ENCODE measurements at places on chromosomes 6 and 20.

DNA sequence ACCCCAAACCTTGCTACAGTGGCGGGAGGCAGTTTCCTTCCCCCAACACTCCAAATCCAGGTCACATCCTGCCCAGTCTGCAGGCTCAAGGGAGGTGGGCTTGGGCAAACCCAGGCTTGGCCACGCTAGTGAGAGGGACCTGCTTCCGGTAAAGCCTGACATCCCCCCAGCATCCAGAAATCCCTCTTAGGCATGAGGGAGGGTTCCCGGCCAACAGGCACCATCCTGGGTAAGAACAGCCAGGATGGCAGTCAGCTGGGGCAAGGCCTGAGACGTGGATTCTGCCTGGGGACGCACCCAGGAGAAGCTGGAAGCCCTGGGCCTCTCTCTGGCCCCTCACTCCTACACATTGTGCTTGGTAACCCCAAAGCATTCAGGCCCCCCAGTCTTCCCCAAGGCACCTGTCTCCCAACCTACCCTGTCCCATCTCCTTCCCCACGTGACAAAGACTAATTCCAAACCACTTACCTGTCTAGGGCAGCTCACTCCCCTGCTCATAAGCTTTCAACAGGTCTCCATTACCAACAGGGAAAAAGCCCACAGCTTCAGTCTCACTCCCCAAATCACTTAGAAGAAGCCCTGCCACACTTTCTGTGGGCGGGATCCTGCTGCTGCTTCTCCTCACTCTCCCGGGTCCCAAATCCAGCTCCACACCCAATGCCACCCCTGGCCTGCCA is 2.1 kb downstream of the C20orf144 start:
- DNase-seq, result no peak

- no peak for DNase-seq
Observed at GRCh38 chr6:109747221-109747620, 56.1 kb downstream of the FIG4 start.

DNA sequence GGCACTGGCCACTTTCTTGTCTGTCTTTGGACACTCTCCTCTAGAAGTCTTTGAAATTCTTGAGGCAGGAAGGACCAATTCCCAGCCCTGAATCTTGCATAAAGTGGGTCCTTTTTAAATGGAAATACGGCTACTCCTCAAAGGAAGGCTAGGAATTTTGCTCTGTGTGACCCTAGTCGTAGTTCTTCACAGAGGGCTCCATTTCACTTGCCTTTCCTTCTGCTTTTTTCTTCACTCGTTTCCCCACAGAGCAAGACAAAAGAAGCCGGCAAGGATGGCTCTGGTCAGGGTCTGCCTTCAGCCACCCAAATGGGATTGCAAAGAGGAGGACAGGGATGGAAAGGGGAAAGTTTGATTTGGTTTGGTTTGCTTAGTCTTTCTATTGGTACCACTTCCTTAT is 25.8 kb downstream of the HLA-E start:
- no peak for DNase-seq

DNA sequence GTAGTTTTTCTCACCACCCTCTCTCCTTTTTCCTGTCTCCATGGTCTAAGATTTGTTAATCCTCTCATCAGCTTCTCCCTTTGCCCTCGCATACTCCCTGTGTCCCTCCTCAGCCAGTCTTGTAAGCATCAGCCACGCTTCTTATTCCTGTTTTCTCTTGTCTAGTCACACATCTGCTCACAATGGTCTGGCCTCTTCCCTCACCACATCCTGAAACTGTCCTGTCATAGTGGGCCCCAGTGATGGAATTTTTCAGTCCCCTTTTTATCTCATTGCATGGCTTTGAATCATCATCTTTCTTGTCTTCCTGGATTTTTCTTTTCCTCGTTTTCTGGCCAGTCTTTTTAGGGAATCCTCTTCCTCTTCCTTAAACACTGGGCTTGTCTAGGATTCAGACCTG is 57.2 kb downstream of the GFRA4 start:
- DNase-seq, result no peak

GRCh38 chr6:139355172-139355571 is 19.3 kb downstream of the CITED2 start:
- no peak for DNase-seq

- no peak for DNase-seq
Observed at GRCh38 chr6:83260577-83260976, 67.4 kb downstream of the RWDD2A start.

DNA sequence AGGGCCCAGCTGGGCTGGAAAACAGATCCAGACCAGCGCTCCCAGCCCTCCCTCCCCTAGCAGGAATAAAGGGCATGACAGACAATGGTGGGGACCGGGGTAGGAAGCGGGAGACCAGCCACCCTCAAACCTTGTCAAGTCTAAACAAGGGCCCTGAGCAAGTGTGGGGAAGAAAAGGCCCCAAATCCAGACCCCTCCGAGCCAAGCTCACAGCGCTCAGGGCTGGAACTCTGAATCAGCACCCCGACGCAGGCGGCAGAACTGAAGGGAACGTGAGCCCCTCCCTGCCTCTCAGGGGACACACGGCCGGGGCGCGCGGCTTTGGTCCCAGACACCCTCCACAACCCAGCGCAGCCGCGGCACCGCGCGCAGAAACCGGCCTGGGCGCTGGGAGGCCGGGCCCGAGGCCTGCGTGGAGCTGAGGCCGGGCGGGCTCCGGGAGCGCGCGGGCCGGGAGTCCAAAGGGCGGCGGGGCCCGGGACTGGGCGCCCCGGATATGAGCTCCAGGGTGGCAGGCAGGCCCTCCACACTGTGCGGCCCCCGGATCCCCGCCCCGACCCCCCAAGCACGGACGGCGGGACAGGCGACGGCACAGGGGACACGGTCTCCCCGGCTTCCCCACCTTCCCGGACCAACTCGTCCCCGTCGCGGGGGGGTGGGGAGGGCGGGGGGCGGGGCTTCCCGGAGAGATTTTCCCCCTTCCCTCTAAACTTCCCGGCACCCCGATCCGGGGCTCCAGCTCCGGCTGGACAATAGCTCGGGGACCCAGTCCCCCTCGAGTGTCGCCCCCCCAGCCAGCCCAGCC is 641 bp downstream of the TEAD3 start:
- DNase-seq, result no peak

DNA sequence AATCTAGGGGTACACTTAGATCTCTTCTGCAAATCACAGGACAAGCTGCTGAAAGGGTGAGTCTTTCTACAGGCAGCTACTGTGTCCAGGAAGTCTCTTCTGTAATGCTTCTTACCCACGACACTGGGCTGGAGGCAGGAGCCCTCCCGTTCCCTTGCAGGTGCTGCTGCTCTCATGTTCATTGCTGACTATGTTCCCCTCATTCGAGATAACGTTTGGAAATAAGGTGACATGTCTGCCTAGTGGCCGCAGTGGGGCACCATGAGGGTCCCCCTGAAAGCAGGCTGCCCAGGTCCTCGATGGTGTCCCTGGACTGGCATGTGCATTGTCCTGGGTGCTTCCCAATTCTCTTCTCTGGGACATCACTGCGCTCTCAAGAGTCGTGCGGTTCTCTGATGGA is 74.7 kb downstream of the SYNJ2 start:
- DNase-seq, result no peak

DNA sequence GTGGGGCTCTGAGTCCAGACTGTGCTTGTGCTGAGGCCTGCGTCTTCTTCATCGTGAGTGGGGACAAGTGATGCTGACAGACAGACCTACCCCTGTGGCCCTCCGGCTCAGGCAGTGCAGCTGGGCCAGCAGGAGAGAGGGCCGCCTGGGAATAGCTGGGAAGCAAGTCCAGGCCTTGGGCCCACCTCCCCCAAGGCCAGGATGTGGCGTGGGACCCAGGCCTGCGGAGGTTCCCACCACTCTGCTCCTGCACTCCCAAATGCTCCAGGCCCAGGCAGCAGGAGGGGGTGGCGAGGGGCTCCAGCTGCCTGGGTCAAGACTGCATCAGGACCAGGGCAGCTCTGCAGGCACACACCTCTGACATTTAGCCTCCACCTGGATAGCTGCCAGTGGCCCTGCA is 38.3 kb downstream of the DAAM2 start:
- no peak for DNase-seq

GRCh38 chr6:37985355-37985754 is 165.8 kb downstream of the ZFAND3 start:
- DNase-seq, result no peak

GRCh38 chr6:350371-350770 is 41.2 kb upstream of the IRF4 start:
- DNase-seq, result no peak

- peak; percentile 9 for DNase-seq
Observed at GRCh38 chr6:75210885-75211739, 5.3 kb upstream of the COL12A1 start.

- DNase-seq, result no peak
Observed at GRCh38 chr6:79872303-79872702, 75.0 kb downstream of the ELOVL4 start.

DNA sequence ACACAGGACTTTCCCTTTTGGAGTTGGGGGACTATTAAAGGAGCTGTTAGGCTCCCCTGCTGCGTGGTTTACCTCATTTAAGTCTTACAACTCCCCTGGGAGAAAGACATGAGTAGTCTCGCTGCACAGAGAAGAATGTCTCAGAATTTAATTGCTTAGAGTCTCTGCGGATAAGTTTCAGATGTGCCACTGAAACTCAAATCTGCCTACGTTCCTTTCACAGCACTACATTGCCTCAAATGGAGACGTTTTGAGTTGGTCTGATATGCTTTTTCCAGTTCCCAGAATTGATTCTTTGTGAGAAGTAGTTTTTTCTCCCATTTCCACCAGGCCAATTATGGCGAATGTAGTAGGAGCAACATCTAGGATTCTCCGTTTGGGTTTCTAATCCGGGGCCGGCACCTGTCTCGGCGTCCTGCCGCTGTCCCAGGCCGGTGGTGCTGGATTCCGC is 532 bp upstream of the SLC35F1 start:
- no peak for DNase-seq

- no peak for DNase-seq
Observed at GRCh38 chr6:146700078-146700686, 101.4 kb downstream of the ADGB start.

DNA sequence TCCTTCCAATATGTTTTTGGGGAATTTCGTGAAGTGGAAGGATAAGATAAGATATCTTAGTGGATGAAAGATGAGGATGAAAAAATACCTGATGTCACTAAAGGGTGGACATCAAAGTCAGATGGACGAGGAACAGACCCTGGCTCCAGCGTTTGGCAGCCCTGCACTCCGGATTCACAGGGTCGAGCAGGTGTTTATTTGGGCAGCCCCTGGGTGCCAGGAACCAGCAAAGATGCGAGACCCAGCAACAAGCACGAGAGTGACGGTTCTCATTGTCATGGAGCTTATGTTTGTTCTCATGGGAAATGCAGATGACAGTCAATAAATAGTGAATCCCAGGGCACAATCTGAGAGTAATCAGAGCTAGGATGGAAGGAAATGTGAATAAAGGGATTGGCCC is 131.1 kb downstream of the PHACTR3 start:
- DNase-seq, result no peak

DNA sequence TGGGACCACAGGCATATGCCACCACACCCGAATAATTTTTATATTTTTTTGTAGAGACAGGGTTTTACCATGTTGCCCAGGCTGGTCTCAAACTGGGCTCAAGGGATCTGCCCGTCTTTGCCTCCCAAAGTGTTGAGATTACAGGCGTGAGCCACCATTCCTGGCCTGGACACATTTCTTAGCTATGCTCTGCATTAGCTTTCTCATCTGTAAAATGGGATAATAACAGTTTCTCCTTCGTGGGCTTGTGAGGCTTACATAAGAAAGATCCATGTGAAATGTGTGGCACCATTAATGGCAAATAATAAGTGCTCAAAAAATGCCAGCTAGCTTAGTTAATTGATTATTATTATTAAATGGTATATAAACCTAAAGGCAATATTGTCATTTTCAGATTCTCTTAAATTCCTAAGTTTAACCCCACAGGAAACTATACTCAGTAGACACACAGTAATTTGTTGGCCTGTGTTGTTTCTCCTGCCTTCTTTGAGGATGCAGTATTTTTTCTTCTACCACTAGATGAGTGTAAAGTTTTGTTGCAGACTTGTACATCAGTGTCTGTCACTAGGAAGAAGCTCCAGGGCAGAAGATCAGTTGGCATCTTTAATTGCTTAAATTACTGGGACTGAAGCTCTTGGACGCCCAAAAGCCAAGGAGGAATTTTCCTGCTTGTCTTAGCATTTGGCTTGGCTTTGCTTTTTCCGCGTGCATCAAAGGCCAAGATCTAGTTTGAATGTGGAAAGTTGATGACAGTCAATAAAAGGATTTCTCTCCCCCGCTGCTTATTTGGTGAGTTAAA is 162.3 kb upstream of the ZNF217 start:
- no peak for DNase-seq

DNA sequence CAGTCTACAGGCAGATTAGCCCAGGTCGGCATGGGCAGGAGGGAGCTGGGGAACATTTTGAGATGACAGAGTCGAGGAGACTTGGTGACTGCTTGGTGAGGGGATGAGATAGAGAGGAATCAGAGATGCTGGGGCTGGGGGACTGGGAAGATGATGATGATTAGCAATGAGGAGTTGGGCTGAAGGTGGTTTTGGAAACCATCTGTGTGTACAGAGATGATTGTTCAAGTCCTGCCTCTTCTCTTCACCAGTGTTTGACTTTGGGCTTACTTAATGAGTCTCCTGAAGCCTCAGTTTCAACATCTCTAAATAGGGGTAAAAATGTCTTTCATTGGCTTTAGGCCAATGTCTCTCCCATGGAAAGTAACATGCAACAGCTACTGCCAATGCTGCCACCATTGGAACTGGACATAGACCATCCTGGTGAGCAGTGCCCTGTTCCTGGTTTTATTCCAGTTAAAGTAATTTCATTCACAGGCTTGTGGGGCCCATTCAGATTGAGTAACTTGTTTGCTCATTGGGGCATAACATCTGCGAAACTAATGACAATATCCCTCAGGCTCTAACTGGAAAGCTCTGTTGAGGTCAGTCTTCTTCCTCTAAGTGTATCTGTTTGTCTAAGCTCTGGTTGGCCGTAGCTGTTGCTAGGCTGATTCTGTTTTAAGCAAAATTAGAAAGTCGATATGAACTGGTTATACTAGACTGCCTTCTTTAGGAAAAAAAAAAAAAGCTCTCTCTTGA is 99.1 kb downstream of the ARMC2 start:
- no peak for DNase-seq
